CD4-positive, CD25-positive, alpha-beta regulatory T cell (primary cell): ENCODE measurements at places on chromosomes 11 and 22. TPM values are rescaled to one million over a fixed set of nuclear protein-coding genes. Genes with fewer than 3 reads are reported as not detected.

The CD44 gene
- polyA plus RNA-seq, result 539 TPM

The DGCR6 gene
- 0.40 TPM for polyA plus RNA-seq

The KIRREL3 gene
- not detected for polyA plus RNA-seq

The MS4A3 gene
- polyA plus RNA-seq, result not detected

The AIFM3 gene
- not detected for polyA plus RNA-seq
